ENCODE measurements at places on chromosomes 1 and 21.

DNA sequence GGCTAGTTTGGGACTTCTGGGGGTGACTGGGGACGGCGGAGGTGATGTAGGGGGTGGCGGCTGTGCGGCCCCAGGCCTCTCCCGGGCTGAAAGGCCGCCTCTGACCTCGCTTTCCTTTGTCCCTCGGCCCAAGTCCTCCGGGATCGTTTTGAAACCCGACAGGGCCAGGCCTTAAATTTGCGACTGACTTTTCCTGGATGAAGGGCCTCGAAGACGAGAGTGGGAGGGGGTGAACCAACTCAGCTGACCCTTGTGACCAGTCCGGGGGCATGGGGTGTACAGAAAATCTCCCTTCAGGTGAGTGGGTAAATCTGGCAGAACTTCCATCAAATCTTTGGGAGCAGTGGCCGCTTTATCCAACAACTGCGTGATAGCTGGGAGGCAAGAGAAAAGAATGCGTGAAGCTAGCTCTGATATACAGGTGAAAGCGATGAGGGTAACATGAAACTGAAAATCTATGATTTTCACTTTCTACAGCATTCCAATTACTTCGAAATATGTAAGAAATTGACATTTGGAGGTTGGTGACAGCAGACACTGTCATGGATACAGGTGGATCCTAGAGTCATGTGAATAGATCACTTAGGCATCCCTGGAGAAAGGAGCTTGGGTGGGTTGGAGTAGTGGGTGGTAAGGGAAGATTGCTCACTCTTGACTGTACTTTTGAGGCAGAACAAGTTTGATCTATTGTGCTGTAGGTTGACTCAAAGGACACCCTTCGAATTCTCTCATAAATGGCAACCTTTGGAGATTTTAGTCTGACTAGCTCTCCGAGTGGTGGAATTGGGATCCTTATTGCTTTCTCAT is 885 bp downstream of the AHCYL1 start:
- DNase-seq: no peak

- no peak for DNase-seq
Observed at GRCh38 chr1:53458634-53459033, 565 bp upstream of the DMRTB1 start.

DNA sequence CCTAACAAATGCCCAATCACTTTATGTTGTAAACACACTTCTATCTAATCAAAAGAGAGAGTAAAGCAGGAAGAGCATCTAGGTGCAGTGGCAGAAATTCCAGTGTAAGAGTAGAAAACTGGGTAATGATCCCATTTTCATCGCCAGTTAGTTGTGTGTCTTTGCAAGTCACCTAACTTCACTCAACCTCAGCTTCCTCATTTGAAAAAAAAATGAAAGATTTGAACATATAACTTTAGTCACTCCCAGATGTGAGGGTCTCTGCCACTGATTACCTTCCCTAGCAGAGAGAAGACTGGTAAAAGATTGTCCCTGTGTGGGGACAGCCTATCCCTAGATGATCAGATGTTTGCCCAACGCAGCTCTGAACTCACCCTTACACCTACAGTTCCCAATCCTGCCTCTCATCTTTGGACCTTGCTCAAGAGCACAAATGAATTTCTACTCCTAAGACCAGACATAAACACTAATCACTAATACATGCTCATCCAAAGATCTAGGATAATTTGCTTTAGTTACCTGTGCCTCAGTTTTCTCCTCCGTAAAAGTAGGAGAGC is 25.2 kb upstream of the DUSP23 start:
- DNase-seq: no peak

DNA sequence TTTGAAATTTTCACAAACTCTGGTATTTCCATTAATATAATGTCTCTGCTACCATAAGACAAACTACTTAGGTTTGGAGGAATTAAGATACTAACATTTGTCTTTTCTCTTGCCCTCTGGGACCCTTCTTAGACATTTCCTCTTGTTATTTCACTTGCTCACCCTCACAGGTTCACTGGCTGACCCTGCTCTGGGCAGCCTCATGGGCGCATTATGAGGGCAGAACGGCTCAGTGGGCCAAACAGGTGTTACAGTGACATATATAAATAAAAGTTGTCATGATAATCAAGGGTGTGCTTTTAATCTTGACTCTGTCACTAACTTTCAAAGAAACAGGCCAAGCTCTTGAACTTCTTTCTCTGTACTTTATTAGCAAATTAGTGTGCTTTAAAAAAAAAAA is 46.5 kb downstream of the ZNHIT6 start:
- no peak for DNase-seq

DNA sequence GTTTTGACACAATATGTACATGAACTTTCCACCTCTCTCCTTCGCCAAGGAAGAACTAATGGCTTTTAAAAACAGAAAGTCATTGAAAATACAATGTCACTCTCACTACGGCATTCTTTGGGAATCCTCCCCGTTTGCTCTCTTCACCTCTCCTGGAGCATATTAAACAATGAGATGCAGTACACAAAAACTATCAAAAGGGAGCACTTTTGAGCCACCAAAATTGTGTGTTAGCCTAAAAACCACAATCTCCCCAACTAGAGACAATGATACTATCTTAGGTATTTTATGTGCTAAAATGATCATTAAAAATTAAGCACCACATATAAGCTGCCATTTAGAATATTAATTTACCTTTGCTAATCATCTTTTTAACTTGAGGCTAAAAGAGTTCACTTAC is 425.5 kb downstream of the KCTD3 start:
- DNase-seq: peak; percentile 3

GRCh38 chr1:235835226-235835625 is 31.5 kb downstream of the LYST start:
- peak; percentile 83 for DNase-seq

DNA sequence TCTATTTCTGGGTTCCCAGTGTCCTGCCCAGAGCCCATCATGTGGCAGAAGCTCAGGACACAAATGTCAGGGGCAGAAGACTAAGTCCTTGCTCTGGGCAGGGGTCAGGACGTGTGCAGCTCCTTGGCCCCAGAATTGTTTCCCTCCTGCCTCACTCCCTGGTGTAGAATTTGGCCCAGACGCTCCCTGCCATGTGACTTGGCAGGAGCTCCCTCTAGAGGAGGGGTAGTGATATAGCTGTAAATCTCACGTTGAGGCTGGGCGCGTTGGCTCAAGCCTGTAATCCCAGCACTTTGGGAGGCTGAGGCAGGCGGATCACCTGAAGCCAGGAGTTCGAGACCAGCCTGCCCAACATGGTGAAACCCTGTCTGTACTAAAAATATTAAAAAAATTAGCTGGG is 91.2 kb downstream of the UBIAD1 start:
- DNase-seq: no peak

GRCh38 chr21:43876605-43877004 is 11.6 kb downstream of the AGPAT3 start:
- no peak for DNase-seq

DNA sequence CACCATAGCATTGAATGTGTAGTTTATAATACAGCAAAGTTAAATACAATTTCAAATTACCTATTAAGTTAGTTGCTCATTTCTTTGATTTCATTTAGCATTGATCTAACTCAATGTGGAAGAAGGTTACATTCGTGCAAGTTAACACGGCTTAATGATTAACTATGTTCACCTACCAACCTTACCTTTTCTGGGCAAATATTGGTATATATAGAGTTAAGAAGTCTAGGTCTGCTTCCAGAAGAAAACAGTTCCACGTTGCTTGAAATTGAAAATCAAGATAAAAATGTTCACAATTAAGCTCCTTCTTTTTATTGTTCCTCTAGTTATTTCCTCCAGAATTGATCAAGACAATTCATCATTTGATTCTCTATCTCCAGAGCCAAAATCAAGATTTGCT is at the start of gene ANGPTL3:
TSS of gene ANGPTL3 (plus strand) at position 240 of the 400 bp plus-strand sequence. CDS start at position 287, 47 bp downstream.
- no peak for DNase-seq

- DNase-seq: no peak
Observed at GRCh38 chr1:34612091-34612827, 142.6 kb upstream of the GJB5 start.

DNA sequence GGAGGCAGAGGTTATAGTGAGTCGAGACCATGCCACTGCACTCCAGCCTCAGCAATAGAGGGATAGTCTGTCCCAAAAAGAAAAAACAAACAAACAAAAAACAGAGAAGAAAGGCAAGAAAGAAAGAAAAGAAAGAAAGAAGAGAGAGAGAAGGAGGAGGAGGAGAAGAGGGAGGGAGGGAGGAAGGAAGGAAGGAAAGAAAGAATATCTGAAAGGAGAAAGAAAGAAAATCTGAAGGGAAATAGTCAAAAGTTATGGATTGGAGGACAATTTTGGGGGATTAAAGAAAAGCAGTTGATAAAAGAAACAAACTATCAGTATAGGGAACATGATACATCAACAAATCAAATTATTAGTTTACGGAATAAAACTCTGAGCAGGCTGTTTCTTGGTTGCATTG is 67.4 kb upstream of the TBX15 start:
- DNase-seq: no peak

- DNase-seq: no peak
Observed at GRCh38 chr1:209929751-209930150, 8.3 kb upstream of the SYT14 start.

- DNase-seq: no peak
Observed at GRCh38 chr1:59635097-59635496, 179.7 kb upstream of the HOOK1 start.

DNA sequence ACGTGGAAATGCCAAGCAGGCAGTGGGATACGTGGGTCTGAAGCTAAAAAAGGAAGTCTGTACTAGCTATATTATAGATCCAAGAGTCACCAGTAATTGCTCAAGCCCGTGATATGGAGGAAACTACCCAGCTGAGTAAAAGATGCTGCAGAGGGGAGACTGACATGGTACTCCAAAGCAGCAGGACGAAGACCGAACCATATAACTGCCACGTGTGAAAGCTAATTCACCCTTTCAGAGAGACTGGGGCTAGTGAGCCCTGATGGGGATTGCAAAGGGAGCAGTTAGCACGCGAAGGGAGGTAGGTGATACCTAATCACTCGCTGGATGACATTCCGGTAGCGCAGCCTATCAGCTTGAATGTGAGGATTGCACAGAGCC is 316 bp downstream of the AP4B1 start:
- no peak for DNase-seq

GRCh38 chr1:56297904-56298303 is 281.5 kb downstream of the PLPP3 start:
- no peak for DNase-seq

- DNase-seq: no peak
Observed at GRCh38 chr1:6652986-6653385, 28.3 kb downstream of the THAP3 start.

DNA sequence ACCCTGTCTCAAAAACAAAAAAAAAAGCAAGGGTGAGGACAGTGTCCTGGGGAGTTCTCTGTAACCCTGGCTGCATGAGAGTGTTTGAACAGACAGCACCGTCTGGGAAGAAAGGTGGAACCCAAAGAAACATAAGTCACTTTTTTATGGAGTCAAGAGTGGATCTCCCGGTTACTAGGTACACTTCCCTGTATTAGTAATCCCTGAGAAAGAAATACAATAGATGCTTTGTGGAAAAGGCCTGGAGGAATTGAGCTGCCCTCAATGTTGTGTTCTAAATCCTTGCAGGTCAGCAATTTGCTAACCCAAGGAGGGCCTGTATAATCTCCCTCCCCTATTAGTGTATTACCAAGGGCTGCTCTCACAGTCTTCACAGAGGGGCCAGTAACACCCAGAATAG is 16.6 kb downstream of the DEGS1 start:
- DNase-seq: no peak

GRCh38 chr1:185317886-185318310 is 855 bp upstream of the IVNS1ABP start:
- DNase-seq: peak; percentile 20

DNA sequence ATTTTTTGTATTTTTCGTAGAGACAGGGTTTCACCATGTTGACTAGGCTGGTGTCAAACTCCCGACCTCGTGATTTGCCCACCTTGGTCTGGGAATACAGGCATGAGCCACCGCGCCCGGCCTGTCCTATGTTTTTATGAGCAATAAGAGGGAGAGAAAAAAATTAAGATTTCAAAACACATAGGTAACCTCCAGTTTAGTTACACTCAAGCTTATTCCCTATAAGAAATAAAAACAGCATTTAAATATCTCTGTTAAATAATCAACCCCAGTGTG is 7.1 kb downstream of the RSBN1 start:
- DNase-seq: no peak

DNA sequence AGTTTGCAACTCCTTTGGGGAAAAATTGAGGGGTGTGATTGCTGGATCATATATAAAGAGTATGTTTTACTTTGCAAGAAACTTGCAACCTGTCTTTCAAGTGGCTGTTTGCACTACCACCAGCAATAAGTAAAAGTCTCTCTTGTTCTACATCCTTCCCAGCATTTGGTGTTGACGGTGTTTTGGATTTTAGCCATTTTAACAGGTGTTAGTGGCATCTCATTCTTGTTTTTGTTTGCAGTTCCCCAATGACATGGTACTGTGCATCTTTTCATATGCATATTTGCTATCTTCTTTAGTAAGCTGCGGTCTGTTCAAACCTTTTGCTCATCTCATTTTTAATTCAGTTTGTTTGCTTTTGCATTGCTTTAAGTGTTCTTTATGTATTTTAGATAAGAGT is 535.5 kb downstream of the LRRIQ3 start:
- no peak for DNase-seq

- peak; percentile 73 for DNase-seq
Observed at GRCh38 chr1:147177611-147178380, 5.5 kb upstream of the PRKAB2 start.

DNA sequence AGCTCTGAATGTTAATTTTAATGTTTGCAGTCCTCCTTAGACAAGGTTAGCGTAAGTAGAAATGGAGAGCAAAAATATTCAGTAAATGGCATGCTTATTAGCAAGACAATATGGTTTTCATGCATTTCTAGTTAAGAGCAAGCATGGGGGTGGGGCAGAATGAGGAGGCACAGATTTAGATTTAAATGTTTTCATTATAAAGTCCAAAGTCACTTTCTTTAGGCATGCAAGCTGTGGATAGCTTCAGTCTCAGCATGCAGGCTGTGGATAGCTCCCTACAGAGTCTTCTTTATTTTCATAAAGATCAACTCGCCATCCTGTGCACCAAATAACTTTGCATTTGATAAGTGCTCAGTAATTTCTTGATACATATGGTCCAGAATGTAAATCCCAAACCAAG is 1294.5 kb upstream of the ADGRL2 start:
- no peak for DNase-seq

GRCh38 chr1:245858722-245859492 is 648.2 kb downstream of the SMYD3 start:
- DNase-seq: peak; percentile 53

- DNase-seq: peak; percentile 73
Observed at GRCh38 chr1:218674280-218674773, 329.2 kb downstream of the TGFB2 start.

- no peak for DNase-seq
Observed at GRCh38 chr1:170987424-170987823, 52.1 kb downstream of the MROH9 start.

- peak; percentile 26 for DNase-seq
Observed at GRCh38 chr1:40630488-40631223, 34.8 kb downstream of the RIMS3 start.

DNA sequence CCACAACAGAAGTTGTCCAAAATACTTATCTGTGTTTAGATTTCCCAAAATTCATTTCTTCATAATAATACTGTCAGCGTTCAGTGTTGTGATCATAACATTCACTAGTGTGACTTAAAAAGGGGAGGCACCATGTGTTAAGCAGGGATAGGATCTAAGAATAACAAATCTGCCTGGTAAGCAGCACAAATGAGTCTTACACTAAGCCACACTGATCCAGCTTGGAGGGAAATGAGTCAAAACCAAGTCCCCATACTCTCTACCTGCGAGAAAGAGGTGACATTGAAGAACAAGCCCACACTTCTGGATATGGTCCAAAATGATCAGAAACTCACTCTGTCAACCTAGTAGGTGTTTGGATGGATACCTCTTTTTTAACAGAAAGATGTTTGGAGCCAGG is 145.5 kb downstream of the CRB1 start:
- peak; percentile 11 for DNase-seq

GRCh38 chr1:20948101-20948500 is 161.0 kb upstream of the HP1BP3 start:
- no peak for DNase-seq

All from fibroblast of villous mesenchyme (primary cell).